ENCODE measurements at places on chromosomes 1 and 21. TPM values are rescaled to one million over a fixed set of nuclear protein-coding genes. Genes with fewer than 3 reads are reported as not detected.

The ECM1 gene
- total RNA-seq = 2.1 TPM

The GPR25 gene
- total RNA-seq = not detected

The CD1C gene
- not detected for total RNA-seq

The AADACL4 gene
- total RNA-seq = not detected

The GJA8 gene
- total RNA-seq = not detected

The FMO1 gene
- not detected for total RNA-seq

The CFHR1 gene
- total RNA-seq = 0.39 TPM
